ENCODE measurements at places on chromosomes 5 and 9.

GRCh38 chr9:36980148-36980974 lies 53.7 kb downstream of the PAX5 start:
- no peak for DNase-seq

GRCh38 chr5:78360674-78360923 lies 182 bp downstream of the SCAMP1 start:
- DNase-seq: no peak

GRCh38 chr9:74444369-74444768 lies 52.8 kb upstream of the RORB start:
- DNase-seq: no peak

- DNase-seq: no peak
Observed at GRCh38 chr5:90274216-90274615, 135.3 kb downstream of the CETN3 start.

- no peak for DNase-seq
Observed at GRCh38 chr9:6955251-6955921, 197.6 kb downstream of the KDM4C start.

DNA sequence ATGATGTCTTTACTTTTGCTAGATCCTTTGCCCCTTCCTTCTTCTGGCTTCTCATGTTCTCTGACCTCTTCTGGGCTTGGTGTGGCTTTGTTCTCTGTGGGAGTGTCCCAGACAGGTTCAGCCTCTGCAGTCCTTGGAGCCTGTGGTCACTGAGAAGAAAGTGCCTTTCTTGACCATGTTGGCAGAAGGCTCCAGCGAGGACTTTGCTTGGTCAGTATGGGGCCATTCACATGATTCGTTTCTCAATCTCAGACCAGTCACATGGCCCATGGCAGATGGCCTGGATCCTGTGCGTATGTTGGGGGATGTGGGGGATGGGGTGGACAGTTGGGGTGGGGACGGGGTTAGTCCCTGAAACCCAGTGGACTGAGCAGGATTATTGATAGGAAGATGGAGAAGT lies 274.1 kb downstream of the ARHGAP26 start:
- no peak for DNase-seq

- no peak for DNase-seq
Observed at GRCh38 chr9:98833090-98833956, 25.9 kb downstream of the GALNT12 start.

DNA sequence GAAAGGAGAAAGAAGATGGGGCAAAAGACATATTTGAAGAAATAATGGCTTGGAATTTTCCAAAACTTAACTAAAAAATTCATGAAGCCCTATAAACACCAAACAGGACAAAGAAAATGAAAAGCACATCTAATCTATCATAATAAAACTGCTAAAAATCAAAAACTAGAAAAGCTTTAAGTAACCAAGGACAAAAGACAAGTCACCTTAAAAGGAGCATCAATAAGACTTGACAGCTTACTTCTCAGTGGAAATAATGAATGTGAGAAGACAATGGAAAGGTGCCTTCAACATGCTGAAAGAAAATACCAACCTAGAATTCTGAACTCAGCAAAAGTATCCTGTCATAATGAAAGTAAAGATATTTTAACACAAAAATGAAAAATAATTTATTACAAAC lies 27.0 kb downstream of the GTF3C4 start:
- no peak for DNase-seq

DNA sequence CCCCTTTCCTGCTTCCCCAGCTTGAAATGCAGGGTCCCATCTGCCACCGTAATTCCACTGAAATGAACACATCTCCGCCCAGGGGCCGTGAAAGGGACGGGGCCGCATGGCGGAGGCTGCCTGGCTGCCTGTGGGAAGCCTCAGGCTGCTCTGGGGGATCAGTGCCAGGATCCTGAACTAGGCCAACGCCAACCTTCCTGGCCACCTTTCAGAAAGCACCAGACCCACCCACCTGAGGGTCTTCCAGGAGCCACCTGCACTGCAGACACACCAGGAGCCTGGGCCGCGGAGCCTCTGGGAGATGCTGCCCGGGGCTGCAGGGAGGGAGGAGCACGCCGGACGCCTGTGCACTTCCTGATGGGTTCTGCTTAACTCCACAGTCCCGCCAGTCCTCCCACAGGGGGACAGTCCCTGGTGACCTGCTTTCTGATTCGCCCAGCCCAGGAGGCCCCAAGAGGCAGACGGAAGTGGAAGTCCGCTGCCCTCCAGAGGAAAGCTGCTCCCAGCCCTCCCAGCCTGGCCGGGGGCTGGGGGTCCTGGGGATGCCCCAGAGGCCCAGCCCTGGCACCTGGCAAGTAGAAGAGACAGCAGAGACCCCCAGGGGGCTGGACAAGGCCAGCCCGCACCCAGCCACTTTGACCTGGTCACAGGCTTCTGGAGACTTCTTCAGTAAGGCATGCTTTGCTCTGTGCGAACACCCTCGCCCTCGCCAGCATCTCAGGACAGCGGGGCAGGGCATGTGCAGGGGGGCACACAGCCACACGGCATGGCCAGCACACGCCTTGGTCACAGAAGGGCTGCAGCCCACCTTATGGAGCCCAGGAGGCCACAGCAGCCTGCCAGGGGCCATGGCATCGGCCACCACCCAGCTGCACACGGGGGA lies at the start of gene CARD9:
Gene CARD9, minus strand, starts transcription at position 370 of the 883 bp plus-strand sequence. CDS start 1,591 bp downstream, outside the sequence.
- DNase-seq: no peak

DNA sequence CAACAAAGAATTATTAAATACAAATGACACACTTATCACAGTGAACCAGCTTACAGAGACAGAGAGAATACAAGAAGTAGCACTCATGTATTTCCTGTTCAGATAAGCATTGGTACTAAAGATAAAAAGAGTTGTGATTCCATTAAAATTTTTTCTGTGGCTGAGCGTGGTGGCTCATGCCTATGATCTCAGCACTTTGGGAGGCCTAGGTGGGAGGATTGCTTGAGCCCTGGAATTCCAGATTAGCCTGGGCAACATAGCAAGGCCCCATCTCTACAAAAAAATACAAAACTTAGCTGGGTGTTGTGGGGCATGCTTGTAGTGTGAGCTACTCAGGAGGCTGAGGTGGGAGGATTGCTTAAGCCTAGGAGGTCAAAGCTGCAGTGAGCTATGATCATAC lies 32.9 kb downstream of the FCHO2 start:
- no peak for DNase-seq

GRCh38 chr9:69317081-69317480 lies 7.9 kb upstream of the ENTREP1 start:
- no peak for DNase-seq

DNA sequence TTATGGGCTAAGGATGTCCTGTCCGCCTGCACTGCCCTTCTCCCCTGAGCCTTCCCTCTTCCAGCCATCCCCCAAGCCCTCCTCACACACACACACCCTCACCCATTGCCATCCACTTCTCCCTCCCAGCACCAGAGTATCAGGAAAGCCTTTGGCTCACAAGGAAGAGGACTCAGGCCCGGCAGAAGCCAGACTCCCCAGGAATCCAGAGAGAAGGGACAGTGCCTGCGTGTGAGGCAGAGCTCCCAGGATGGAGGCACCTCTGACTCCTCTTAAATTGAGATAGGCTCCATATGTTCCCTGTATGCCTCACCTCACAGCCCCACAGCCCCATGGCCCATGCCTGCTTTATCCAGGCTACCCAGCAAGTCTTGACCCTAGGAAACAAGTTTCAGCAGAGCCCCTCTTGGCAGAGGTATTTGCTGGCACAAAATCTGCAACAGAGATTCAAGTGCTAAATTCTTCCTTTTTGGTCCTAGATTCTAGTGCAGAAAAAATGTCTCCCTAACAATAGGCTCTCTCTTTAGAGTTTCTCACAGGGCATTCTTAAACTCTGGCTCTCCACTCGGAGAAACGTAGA lies 761 bp downstream of the IL17B start:
- DNase-seq: no peak
